ENCODE measurements at places on chromosomes 3 and 15.

DNA sequence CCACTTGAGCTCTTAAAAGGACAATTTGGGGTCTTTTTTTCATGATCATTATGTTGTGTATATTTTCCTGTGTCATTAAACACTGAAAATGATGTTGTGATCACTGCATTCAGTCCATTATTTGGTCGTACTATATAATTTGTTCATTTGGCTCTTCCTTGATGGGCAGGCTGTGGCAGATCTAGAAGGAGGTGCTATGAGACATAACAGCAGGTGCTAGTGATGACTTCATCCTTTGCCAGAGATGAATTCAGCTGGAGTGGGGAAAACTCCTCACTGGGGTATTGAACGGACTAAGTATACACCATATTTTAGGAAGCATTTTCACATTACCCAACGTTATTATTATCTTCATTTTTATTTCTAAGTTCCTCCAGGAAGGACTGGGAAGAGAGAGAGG is 12.0 kb downstream of the CMTM7 start:
- DNase-seq: no peak

DNA sequence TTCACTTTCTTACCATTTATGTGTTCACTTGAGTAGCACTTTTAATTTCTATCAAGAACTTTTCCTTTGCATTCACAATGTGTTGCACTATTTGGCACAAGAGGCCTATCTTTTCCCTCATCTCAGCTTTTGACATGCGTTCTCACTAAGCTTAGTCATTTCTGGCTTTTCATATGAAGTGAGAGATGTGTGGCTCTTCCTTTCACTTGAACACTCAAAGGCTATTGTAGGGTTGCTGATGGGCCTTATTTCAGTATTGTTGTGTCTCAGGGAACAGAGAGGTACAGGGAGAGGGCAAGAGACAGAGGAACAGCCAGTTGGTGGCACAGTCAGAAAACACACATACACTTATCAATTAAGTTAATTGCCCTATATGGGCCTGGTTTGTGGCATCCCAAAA is 127.4 kb upstream of the MLF1 start:
- DNase-seq: no peak

DNA sequence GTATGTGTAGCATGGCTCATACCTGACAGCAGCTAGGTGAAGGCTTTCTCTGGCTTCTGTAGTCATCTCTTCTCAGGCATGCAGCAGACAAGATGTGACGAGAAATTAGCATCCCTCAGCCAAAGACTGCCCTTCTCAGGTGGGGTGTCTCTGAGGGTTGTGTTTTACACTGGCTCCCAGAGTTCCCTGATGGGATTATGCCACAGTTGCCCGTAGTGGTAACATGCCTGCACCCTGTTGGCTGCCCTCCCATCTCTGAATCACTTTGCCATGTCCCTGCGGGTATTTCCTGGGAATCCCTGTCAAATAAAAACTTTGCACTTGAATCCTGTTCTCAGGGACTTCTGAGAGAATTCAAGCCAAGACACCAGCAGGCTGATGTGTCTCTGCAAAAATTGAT is 70.5 kb downstream of the LRTM1 start:
- DNase-seq: no peak

DNA sequence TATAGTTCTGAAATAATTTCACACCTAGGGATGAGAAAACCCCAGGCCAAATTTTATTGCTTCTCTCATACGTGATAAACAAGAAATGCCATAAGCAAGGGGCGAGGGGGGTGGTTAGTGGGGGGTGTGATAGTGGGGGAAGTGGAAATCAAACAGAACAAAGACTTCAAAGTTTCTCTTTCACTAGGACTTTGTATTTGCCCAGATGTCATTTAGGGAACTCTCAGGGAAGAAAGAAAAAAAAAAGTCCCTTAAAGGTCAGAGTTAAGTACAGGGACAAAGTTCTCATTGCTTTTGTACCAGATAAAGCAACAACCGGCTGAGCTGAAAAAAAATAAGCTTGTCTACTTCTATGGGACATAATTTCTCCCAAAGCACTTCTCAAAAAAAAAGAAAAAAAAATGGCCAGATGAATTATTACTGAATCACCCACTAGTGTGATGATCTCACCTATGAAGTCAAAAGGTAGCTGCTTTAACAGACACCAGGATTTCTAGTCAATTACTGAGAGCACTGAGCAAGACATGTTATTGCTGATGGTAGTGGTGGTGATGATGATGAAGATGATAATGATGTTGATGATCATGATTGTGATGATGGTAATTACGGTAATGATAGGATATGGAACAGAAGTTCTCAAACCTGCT is 56.2 kb downstream of the FHIT start:
- DNase-seq: no peak

DNA sequence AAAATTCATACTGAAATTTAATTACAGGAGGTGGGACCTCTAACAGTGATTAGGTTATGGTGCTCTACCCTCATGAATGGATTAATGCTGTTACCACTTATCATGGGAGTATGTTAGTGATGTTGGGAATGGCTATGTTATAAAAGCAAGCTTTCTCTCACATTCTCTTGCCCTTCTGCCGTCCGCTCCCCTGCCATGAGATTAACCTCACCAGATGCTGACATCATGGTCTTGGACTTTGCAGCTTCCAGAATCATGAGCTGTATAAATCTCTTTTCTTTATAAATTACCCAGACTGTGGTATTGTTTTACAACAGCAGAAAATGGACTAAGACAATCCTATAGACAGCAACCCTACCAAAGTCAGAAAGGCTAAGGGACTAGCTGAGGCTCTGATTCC is 884.8 kb downstream of the FHIT start:
- no peak for DNase-seq

GRCh38 chr3:182711261-182711683 is 82.0 kb upstream of the ATP11B start:
- no peak for DNase-seq

DNA sequence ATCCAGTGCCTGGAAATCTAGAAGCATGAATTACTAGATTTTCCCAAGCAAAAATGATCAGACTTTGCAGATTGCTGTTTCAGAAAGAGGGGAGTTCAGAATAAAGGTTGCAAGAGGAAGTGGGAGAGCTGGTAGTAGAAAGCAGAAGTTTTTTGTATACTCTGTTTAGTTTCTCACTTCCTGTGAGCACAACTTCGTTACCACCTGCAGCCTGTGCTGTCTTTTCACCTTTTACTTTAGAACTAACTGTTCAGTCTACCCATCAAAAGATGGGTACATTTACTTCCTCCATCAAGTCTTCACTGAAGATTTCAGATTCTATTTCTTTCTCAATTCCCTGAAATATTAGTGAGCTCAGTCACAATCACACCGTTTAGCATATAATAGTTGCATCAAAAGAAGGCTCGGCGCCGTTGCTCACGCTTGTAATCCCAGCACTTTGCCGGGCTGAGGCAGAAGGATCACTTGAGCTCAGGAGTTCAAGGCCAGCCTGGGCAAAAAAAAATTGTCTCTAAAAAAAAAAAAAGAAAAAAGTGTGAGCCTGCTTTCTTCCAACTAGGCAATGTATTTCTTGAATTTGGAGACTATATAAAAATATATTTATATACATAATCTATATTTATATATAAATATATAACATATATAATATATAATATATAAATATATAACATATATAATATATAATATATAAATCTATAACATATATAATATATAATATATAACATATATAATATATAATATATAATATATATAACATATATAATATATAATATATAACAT is 1.8 kb upstream of the CEP97 start:
- DNase-seq: peak; percentile 30

- no peak for DNase-seq
These were observed 385.8 kb downstream of the LPP start for GRCh38 chr3:188539631-188540194.

DNA sequence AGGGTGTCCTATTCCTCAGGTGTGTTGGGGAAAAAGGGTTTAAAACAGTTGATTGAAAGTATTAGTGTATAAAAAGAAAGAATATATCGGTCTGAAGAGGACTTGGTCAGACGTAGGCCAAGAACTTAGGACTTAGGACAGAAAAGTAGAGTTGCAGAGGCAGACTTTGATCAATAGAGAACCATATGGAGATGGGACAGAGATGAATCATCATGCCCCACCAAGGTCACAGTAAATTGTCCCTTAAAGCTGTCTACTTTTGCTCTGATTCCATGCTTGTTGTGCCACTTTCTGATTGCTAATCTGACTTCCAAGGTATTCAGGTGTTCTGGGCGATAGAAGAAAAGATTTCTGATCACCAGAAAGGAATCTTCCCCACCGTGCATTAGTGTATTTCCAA is 52.9 kb upstream of the ZDHHC23 start:
- no peak for DNase-seq

DNA sequence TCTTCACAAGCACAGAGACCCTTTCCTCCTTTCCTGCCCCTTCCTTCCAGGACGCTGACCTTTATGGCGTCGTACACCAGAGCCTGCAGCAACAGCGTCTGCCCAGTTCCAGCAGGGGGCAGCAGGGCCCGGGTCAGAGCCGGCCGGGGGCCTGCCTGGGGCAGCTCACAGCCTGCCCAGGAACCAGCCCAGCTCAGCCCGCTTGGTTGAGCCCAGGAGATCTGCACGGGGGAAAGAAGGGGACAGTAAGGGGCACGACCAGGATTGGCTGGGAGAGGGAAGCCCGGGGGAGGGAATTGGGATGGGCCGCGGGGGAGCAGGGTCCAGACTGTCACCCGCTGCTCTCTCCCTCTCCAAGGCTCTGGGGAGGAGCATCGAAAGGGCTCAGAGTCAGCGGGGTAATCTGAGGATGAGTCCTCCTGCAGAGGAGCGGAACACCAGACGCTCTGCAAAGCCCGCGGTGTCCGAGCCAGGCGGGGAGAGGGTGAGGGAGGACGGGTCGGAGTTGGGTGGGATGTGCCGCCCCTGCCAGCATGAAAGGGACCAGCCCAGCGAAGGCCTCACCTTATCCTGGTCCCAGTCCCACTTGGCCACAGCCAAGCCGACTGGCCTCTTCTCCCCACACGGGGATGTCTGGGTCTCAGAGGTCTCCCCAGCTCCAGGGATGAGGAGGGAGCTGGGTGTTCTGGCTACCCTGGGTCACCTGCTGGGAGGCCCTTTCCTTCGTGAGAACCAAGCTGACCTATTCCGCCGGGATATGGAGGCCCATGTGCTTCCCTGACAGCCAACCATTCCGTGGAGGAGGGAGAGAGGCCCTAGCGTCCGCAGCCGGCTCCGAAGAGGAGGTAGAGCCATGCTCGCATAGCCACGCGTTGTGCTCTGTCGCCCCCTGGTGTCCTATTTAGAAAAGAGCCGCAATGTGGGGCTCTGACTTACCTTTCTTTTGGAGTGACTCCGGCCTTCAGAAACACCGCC is 7.4 kb upstream of the IGDCC3 start:
- peak; percentile 82 for DNase-seq

GRCh38 chr3:170522201-170522600 is 63.7 kb downstream of the SLC7A14 start:
- DNase-seq: no peak

DNA sequence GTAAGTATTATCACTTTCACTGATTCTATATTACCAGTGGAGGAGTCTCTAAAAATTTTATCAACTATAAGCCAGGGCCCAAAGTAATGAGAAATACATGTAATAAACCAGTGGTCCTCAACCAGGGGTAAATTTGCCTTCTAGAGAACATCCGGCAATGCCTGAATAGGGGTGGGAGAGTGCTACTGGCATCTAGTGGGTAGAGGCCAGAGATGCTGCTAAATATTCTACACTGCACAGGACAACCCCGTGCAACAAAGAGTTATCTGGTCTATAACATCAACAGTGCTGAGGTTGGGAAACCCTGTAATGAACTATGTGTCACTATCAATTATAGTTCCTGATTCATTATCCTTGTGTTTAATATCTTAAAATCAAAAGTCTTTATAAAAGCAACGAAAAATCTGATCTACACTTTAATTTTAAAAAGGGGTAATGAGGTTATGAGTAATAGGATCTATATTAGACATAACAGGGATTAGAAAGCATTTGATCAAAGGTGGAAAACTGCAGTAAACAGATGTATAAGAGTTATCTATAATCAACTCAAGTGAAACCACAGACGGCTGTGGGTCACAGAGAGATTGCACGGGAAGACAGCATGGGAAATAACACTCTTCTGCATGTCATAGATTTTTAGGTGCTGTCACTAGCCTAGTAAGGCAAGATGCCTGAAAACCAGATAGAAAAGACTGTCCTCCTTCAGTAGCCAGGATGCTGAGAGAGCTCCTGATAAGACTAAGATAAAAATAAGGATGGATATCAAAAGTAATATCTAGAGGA is 2.0 kb downstream of the LYSMD2 start:
- DNase-seq: peak; percentile 27

DNA sequence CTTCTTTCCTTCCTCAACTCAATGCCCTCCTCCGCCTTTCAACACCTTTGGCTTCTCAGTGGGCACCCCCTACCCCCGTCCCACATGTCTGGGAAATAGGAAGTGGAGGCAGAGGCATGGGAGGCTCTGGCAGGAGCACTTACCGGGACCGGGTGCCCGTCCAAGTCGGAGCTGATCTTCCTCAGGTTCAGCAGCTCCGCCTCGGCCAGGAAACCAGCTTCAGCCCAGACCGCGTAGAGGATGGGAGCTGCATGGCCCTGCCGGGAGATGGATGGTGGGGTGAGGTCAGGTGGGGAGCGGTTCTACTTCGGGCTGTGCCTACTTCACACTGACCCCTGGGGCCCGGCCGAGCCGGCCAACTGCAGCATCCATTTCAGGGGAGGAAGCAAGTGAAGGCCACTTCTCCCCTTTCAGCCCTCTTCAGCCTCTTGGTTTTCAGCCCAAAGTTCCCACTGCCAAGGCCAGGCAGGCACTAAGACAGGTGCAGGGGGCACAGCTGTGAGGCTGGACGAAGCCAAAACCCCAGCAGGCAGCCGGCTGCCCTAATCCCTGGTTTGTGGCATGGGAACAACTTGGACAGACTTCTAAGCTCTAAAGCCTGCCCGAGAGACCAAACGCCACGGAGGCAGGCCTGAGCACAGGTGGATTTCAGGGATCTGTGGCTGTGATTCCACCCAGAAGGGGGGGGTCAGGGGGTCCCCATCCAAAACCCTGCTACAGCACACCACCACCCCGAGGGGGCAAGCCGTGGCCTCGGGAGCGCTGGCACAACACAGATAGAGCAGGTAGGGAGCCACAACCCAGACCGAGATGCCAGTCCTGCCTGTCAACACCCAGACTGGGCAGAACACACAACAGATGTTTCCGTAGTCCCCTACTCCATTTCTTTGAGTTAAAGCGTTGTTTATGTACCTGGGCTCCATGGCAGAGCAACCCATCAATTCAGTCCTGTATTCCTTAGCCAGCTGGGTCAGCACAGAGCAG is 14.5 kb downstream of the TKT start:
- DNase-seq: no peak

- DNase-seq: no peak
These were observed 507.8 kb downstream of the TUSC7 start for GRCh38 chr3:117217355-117217754.
